Iris pigment epithelial cell (primary cell): ENCODE measurements at places on chromosomes 2 and 18.

- no peak for DNase-seq
Observed at GRCh38 chr2:96808176-96808837, 7.8 kb upstream of the CNNM3 start.

GRCh38 chr2:84686783-84687476, 170.6 kb downstream of the DNAH6 start:
- DNase-seq = no peak

DNA sequence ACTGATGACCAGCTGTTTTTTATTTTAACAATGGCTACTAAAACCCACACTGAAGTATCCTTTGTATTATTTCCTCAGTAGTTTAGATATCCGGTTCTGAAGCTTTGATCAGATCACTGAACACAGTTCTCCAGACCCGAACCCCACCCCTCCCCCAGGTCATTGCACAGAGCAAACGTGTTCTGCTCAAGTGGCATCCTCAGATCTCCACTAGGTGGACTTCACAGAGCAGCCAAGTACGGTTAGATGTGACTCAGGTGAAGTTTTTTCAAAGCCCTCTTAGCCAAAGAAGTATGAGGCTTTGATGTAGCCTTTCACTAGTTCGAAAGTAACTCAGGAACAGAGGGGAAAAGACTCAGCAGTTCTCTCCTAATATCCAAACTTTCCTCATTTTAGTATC, 142.7 kb upstream of the NRP2 start:
- DNase-seq = no peak

DNA sequence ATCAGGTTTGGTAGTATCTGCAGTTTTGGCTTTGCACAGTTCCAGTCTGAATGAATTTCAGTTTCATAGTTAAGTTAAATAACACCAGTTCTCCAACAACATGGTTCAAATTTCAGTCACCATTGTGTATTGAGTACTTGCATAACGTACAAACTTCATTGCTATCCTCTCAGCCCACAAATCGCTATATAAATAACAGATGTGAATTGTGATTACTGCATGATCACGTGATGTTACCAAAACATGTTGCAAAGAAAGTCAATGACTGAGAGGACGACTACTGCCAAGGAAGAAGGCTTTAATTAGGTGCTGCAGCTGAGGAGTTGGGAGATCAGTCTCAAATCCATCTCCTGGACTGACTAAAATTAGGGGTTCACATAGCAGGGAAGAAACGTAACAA, 48.2 kb downstream of the COL4A4 start:
- peak; percentile 68 for DNase-seq

DNA sequence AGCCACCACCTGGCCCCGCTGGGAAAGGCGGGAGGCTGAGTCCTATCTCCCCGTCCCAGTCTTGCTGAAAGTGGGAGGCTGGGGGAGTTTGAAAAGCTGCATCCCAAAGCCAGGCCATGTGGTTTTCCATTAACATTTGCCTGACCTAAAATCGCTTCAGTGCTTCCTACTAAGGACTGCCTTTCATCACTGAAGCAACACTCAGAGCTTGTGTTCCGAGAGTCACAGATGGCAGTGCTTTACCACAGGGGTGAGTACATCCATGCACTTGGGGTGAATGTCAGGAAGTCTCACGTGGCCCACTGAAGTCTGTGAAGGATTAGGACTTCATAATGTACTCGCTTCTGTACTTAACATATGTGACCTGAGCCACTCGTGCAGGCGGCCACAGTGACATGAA, 43.3 kb downstream of the PXDN start:
- DNase-seq = no peak

GRCh38 chr2:229173825-229174359, 97.2 kb downstream of the PID1 start:
- DNase-seq = peak; percentile 43

GRCh38 chr2:46645681-46646162, 166.4 kb downstream of the TMEM247 start:
- peak; percentile 99 for DNase-seq

- DNase-seq = no peak
Observed at GRCh38 chr18:36468161-36468560, 170.6 kb downstream of the FHOD3 start.

GRCh38 chr2:73944714-73945113, 18.0 kb downstream of the DGUOK start:
- DNase-seq = no peak

DNA sequence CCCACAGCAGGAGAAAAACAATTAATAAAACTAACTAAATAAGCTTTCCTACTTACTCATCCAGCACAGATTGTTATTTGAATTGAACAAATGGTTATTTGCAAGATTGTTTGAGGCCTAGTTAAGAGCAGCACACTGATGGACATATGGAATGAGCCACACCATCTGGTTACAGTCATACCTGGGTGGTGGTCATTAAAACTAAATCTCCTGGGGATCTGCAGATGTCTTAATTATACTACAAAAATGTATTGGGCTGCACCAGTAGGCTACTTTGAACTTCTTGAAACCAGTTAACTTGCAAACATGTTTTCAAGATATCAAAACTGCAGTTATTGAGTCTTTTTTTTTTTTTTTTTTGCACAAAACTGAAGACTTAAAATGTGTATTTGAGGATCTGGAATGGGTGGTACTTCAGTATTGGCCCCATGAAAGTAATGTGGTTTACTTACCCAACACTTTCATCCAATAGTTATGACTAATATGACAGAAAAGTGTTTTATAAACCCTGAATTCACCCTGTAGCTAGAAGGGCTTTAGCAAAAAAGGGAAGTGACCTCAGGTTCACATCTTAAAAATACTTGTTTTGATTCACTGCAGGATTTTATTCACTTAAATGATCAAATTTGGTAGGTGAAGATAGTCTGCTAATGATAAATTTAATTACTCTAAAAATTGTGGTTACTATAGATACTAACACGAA, 10.8 kb downstream of the AGFG1 start:
- peak; percentile 55 for DNase-seq

DNA sequence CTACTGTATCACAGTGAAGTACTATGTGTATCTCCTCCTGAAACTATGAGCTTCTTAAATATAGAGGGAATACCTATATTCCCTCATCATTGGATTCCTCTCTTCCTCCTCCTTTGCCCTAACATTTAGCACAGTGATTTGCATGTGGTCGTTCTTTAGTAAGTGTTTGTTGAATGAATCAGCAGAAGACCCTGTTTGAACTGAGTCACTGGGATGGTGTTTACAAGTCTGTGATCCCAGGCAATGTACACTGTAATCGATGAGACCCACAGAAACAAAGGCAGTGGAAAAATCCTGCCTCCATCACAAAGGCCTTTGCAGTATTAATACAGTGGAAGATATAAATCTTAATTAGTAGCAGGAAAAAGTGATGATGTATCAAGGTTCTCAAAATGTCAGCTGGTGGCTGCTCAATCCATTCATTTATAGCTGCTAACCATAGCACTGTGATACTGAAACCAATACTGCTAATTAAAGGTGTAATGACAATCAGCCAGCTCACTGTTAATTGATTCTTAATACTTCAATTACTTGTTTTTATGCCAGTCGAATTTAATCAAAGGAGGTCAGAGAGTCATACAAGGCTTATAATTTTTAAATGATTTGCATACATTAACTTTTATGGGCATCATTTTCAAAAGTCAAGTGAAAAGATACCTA, 20.8 kb upstream of the MYO3B start:
- peak; percentile 80 for DNase-seq

- no peak for DNase-seq
Observed at GRCh38 chr2:147358375-147358774, 486.5 kb upstream of the ACVR2A start.

GRCh38 chr2:210157526-210157925, 13.7 kb downstream of the KANSL1L start:
- DNase-seq = no peak

GRCh38 chr18:70421471-70422390, 132.9 kb downstream of the SOCS6 start:
- DNase-seq = peak; percentile 98

- peak; percentile 96 for DNase-seq
Observed at GRCh38 chr2:234203135-234203984, 152.9 kb downstream of the SPP2 start.

DNA sequence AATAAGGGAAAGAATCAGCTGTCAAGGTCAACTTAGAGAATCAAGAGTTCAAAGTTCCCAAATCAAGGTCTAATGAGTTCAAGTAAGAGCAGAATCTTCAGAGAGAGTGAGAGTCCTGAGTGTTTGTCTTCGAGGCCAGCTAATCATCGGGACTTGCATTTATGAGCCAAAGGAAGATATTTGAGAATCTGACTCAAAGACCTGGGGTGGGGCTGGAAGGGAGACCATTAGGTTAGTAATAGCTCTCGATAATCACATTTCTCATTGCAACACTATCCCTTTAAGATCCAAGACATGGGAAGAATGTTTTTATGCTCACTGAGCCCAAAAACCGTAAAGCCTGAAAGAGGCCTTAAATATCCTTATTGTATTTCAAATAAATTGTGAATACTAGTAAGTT, 72.0 kb upstream of the FSHR start:
- no peak for DNase-seq

- no peak for DNase-seq
Observed at GRCh38 chr18:13218368-13218991, at the start of gene LDLRAD4. Gene LDLRAD4, plus strand, starts transcription at chr18:13218760.

- DNase-seq = peak; percentile 61
Observed at GRCh38 chr18:58776084-58776483, 88.6 kb upstream of the ZNF532 start.

GRCh38 chr18:43855376-43855775, 578.1 kb upstream of the SYT4 start:
- no peak for DNase-seq

DNA sequence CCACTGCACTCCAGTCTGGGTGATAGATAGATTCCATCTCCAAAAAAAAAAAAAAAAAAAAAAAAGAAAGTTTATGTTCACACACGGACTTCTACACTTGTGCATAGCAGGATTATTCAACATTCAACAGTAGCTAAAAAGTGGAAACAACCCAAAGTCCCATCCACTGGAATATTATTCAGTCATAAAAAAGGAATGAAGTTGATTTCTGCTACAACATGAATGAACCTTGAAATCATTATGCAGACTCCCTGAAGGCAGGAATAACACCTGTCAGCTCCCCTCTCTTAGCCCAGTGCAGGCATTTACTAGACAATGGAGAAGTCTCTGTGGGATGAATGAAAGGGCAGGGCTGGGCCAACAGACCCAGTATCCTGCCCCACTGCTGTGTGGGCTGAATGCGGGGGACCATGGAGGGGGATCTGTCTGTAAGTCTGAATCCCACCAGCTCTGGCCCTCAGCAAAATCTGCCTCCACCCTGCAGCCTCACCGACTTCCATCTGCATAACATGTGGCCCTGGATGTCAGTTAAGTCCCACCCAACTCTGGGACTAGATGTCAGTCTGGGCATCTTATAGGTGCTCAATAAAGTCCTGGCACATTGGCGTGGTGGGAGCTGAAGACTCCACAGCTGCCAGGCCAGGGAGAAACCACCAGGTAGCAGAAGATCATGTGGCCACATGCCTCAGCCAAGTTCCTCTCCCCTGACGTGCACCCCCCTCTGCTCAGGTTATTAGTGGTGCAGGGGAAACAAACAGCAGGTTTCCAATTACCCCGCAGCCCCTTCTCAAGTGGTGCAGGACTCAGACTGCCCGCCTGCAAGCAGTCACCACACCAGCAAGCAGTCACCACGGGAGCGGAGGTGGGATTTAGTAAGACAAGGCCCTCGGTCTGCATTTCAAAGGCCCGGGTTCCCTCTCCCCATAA, 8.9 kb downstream of the ZFP36L2 start:
- DNase-seq = no peak

DNA sequence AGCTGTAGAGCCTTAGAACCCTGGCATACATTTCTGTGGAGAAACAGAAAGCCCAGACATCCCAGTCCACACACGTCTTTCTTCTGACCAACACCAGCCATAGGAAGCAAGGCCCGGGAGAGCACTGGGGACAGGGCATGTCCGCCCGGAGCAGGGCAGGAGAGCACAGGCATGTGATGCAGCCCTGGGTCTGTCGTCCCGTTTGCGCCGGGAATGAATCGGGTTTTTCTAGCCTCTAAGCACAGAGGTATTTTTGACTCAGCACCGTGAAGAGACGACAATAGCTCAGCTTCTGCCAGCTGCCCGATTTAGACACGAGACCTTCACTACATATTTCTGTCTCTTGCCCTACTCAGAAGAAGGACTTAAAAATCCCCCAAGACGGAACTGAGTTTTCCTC, 7.3 kb upstream of the AMMECR1L start:
- no peak for DNase-seq
